Stimulated activated effector memory CD8-positive, alpha-beta T cell treated with anti-CD3 and anti-CD28 coated beads, Interleukin-12 subunit alpha, Interleukin-12 subunit beta, amount 100 ng/mL, for 72 hours (primary cell): ENCODE measurements at places on chromosomes 16 and 17.

DNA sequence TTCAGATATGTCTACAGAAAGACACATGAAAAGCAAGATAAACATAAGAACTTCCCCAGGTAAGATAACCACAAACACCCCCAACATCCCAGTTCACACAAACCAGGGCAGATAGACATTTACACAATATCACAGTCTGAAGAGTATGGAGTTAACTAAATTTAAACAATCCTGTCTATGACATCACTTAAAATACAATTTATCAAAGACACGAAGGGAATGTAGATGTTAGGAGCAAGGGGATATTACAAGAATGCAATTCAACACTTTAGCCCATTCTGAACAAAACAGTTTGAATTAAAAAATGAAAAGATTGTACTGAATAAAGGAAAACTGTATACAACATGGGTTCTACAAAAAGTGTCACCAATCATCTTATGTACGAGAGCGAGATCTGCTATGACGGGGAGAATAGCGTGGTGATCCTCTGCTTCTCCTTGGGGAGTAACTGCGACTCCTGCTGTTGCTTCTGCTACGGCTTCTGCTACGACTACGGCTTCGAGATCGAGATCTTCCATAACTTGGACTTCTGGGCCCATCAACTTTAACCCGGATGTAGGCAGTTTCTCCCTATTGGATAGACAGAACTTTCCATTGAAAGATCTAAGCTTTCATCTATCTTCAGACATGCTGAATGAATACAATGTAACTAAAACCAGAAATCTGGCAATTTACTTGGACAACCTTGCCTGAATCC is 1.9 kb downstream of the SRSF1 start:
- no peak for DNase-seq

DNA sequence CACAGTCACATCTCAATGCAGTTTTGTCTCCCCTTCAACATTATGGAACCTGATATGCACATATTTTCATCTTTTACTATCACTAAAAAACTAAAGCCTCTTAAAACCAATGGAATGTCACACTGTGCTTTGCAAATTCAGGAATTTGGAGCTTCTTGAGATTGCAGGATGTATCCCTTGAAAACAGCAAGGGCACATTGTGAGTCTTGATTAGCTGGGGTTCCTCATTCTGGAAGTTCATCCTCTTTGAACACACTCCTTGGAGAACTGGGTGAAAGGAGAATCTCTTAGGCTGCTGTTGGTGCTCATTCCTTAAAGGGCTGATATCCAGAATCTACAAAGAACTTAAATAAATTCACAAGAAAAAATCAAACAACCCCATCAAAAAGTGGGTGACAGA is 21.1 kb upstream of the MYOCD start:
- DNase-seq: no peak

DNA sequence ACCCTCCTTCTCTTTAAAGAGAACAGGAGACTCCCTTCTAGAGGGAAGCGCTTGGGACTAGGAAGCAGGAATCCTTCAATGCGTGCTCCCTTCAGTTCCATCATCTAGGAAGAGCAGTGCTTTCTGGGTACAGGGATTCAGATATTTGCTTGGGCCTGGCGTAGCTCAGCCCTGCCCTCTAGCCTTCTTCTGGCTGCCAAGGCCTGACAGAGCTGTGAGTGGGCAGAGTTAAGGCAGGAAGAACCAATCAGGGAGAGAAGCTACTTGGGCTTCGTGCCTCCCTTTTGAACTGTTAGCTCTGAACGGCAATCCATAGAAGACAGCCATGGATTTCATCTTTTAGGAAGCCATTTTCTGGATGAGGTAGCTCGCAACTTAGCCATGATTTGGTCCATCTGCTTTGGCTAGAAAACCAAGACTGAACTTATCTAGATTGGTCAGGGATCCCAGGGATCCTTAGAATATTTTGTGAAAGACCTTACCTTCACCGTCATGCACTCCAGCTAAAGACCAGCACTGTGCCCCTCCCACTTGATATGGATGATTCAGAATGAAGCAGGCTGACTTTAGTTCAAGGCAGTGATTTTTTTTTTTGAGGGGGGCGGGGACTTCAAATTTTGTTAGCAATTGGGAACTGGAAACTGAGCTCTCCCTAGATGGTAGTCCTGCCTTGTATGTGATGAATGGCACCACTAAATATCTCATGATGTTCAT is 2.5 kb upstream of the CORO6 start:
- DNase-seq: no peak

DNA sequence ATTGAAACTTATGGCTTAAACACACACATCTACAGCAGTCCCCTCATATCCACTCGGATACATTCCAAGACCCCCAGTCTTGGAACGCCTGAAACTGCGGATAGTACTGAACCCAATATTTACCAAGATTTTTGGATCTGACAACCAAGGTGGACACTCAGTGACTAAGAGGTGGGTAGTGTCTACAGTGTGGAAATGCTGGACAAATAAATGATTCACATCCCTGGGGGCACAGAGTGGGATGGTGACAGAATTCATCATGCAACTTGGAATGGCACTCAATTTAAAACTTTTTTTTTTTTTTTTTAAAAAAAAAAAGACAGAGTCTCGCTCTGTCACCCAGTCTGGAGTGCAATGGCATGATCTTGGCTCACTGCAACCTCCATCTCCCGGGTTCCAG is 54.2 kb upstream of the TRAP1 start:
- DNase-seq: no peak

DNA sequence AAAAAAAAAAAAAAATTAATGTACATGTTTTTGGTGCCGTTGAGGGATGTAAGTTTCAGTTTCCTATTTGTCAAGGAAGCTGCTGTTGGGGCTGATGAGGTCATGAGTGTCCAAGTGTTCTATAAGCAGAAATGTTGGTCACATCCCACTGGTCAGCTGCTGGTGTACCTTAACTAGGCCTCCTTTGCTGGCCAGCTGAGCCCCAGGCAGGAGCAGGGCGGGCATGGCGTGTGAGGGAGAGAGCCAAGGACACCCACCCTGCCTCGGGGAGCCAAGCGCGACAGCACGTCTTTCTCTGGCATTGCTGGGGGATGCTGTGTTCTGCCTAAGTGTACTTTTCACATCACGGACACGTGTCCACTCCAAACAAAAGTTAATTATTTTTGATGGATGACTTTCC is 108.1 kb upstream of the CDC42EP4 start:
- DNase-seq: no peak

GRCh38 chr16:1076801-1077576 is 4.4 kb downstream of the SSTR5 start:
- no peak for DNase-seq

- DNase-seq: no peak
Observed at GRCh38 chr17:39963829-39964228, 1.0 kb downstream of the GSDMA start.

DNA sequence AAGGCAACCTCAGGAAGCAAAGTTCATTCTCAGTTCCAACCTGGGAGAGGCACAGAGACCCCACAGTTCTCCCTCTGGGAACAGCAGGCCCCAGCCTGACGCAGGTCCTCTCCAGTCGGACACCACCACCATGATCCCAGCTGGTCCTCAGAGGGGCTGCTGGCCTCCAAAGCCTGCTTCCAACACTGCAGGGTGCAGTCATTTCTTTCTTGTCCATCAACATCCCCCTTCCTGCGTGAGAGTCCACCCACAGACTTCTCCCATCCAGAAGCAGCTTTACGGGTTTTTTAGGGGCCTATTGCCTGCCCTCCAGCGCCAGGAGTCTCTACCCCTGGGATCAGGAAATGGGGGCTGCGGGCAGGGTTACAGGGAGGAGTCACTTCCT is 29.3 kb upstream of the TNRC6C start:
- no peak for DNase-seq

DNA sequence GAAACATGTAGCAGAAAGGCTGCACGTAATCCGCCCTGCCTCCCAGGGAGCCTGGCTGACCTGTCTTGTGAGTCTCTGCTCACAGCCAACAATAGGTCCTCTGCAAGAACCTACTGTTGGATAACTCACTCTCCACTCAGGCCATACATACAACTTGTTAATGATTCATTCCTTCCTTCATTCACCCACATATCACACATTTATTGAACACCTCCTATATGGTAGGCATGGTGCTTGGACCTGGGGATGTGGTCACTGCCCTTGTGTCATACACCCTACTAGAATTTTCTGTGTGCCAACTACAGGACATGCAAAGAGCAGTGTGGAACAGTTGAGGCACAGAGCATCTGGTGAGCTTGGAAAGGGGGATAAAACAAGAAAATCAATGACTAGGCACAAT is 28.1 kb upstream of the HNF1B start:
- DNase-seq: no peak

DNA sequence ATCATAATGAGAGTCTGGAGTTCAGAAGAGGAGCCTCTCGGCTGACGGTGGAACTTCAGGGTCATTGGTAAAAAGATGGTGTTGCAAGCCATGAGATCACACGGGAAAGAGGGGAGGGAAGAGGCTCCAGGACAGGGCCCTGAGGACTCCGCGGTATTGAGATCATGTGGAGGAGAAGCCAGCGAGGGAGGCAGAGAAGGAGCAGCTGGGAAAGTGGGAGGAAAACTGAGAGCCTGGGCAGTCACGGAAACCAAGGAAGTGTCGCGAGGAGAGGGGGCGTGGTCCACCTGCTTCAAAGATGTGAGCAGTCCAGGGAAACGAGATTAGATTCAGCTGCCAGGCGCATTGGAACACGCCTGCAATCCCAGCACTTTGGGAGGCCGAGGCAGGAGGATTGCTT is 27.7 kb upstream of the SBK1 start:
- no peak for DNase-seq

- no peak for DNase-seq
Observed at GRCh38 chr17:79572136-79572925, 38.5 kb downstream of the RBFOX3 start.

GRCh38 chr17:78645421-78646295 is 68.5 kb upstream of the DNAH17 start:
- DNase-seq: no peak

DNA sequence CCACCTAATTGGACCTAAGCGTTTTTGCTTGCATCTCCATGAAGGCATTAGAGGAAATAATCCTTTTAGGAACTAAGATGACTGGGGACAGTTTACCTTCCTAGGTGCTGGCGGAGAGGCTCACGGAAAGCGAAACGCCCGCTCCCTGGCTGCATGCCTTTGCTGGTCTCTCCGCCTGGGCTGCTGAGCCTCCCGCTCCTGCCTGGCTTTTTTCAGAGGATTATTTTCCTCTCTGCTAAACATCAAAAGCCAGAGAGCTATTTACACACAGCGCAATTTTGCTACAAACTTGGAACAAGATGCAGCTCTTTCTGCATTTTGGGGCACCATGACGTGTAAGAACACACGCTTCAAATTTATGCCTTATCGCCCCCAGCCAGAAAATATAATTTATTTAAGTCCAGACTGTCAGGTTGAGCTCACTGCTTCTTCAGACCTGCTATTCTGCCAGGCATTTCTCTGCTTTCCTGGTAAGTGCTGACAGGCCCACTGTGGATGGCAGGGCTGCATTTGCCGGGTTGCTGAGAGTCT is 124.4 kb downstream of the SPACA3 start:
- DNase-seq: no peak

DNA sequence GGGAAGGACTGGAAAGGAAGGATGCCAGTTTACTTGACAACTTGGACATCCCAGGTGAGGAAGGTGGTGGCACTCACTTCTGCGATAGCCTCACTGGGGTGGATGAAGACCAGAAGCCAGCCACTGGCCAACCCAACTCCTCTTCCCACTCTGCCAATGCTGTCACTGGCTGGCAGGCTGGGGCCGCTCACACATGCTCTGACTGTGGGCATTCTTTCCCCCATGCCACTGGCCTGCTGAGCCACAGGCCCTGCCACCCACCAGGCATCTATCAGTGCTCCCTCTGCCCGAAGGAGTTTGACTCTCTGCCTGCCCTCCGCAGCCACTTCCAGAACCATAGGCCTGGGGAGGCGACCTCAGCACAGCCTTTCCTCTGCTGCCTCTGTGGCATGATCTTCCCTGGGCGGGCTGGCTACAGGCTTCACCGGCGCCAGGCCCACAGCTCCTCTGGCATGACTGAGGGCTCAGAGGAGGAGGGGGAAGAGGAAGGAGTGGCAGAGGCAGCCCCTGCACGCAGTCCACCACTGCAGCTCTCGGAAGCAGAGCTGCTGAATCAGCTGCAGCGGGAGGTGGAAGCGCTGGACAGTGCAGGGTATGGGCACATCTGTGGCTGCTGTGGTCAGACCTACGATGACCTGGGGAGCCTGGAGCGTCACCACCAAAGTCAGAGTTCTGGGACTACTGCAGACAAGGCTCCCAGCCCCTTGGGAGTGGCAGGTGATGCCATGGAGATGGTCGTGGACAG is 4.5 kb downstream of the ZNF646 start:
- no peak for DNase-seq

- DNase-seq: no peak
Observed at GRCh38 chr17:77880711-77881450, 77.6 kb upstream of the TNRC6C start.

DNA sequence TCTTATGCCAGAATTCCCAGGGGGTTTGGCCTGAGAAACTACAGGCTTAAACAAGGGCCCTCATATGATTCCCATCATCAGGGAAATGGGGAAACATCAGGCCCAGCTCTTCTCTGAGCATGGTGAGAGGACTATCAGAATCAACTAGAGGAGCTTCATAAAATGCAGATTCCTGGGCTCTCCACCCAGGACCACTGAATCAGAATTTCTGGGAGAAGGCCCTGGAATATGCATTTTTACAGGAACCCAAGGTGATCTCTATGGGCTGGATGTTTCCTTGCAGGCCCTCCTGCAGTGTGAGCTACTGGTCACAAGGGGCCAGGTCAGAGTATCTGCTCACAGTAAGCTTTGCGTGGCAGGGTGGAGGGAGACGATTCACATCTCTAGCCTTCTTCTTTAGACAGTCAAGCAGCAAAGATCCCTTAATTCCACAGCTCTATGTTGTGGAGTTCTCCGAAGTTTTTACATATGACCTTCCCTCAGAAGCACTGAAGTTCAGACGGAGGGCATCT is 38.8 kb upstream of the HOXB13 start:
- DNase-seq: no peak

DNA sequence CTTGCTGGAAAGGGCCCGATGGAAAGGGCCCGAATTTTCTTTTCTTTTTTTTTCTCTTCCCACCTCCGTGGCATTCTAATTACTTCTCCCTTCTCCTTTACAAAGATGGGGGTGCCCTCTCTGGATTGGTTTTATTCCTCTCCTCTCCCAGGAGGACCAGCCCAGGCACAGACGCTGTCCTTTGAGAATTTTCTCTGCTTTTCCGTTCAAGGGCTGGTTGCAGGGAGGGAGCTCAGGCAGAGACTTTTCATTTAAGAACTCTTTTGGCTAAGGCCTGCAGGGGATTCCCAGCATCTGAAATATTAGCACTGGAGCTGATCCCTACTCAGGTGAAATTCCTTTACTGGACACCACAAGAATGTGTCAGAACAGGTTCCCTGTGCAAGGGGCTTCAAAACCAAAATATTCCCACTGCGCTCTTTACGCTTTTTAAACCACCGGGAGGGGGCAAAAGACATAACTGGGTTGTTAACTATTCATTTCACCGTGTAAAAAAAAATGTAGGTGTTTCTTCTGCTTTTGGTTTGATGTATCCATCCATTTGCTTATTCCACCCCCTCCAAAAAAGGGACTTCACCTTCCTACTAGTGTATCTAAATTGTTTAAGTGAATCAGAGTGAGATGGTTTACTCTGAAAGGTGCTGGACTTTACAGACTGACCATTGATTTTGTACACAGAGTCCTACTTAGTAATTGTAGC is 1.4 kb downstream of the NFAT5 start:
- DNase-seq: peak; percentile 77

- no peak for DNase-seq
Observed at GRCh38 chr16:67648088-67648763, 3.3 kb downstream of the CARMIL2 start.
